ENCODE measurements at places on chromosomes 1 and 21.
A peak's percentile ranks its signal among the peaks of the same experiment; 100 is the strongest.

GRCh38 chr1:81806432-81806770, 5.7 kb downstream of the ADGRL2 start:
- no peak for DNase-seq

DNA sequence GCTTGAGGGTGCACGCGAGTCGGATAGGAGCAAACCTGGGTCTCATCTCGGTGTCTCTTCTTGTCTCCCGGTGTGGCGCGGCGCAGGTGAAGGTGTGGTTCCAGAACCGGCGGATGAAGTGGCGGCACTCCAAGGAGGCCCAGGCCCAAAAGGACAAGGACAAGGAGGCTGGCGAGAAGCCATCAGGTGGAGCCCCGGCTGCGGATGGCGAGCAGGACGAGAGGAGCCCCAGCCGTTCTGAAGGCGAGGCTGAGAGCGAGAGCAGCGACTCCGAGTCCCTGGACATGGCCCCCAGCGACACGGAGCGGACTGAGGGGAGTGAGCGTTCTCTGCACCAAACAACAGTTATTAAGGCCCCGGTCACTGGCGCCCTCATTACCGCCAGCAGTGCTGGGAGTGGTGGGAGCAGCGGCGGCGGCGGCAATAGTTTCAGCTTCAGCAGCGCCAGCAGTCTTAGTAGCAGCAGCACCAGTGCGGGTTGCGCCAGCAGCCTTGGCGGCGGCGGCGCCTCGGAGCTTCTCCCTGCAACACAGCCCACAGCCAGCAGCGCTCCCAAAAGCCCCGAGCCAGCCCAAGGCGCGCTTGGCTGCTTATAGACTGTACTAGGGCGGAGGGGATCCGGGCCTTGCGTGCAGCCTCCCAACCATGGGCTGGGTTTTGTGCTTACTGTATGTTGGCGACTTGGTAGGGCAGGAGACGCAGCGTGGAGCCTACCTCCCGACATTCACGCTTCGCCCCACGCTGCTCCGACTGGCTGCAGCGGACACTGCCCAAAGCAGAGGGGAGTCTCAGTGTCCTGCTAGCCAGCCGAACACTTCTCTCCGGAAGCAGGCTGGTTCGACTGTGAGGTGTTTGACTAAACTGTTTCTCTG, 5.1 kb downstream of the HLX start:
- no peak for DNase-seq

GRCh38 chr1:81920886-81921285, 120.2 kb downstream of the ADGRL2 start:
- DNase-seq = no peak

- DNase-seq = peak; percentile 28
Observed at GRCh38 chr1:208044589-208045462, 133.9 kb upstream of the CD34 start.

GRCh38 chr1:178566187-178566586, 53.3 kb downstream of the TEX35 start:
- DNase-seq = no peak

- no peak for DNase-seq
Observed at GRCh38 chr1:167695147-167695546, 26.6 kb upstream of the MPZL1 start.

- no peak for DNase-seq
Observed at GRCh38 chr1:247105966-247106365, 1.8 kb upstream of the ZNF669 start.

DNA sequence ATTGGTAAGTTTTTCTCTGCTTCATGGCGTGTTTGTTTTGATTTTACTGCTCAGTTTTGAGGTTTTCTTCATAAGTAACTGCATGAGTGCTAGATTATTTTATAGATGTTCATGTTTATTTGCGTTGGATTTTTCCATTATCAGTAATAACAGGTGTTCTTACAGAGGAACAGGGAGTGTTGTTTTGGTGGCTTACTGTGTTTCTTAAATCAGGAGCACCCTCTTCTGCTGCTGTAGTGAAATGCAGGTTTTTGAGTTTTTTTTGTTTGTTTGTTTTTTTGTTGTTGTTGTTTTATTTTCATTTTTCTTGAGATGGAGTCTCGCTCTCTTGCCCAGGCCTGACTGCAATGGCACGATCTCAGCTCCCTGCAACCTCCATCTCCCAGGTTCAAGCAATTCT, 32.6 kb downstream of the CTBS start:
- DNase-seq = no peak

DNA sequence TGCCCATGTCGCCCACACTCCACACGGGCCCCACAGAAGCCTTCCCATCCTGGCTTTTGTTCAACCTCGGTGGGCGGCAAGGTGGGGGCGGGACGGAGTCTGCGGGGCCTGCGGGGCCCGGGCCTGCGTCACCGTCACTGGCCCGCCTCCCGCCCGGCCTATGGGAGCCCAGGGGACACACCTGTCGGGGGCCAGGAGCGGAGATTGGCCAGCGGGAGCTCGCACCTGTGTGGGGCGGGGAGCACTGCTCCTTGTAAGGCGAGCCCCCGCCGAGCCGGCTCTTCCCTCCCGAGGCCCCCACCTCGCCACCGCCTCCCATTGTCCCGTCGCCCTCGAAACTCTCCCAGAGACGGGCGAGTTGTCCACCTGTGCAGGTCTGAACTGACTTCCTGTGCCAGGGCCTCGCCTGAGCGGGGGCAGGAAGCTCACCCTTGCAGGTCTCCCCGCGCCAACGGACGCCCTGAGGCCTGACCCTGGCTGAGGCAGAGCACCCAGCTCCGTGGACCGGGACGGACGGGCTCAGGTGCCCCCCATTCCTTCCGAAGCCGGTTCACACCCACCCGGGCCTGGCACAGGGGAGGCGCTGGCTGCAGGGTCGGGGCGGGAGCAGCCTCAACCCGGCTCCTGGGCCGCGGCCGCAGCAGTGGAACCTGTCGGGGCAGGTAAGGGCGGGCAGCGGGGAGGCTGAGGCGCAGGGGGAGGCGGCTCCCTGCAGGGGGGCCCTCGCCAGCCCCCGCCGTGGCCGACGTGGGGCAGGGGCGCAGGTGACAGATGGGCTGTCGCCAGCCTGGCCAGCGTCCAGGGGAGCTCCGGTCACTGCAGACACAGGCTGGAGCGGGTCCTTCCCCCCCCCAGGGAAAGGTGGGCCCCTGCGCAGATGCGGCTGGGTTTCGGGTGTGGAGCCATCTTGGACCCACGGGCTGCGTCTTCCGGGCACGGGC, 10.8 kb upstream of the TTLL10 start:
- no peak for DNase-seq

GRCh38 chr1:4395676-4396075, 258.7 kb upstream of the AJAP1 start:
- DNase-seq = peak; percentile 71

- no peak for DNase-seq
Observed at GRCh38 chr1:150955280-150955679, 19.4 kb downstream of the CERS2 start.

DNA sequence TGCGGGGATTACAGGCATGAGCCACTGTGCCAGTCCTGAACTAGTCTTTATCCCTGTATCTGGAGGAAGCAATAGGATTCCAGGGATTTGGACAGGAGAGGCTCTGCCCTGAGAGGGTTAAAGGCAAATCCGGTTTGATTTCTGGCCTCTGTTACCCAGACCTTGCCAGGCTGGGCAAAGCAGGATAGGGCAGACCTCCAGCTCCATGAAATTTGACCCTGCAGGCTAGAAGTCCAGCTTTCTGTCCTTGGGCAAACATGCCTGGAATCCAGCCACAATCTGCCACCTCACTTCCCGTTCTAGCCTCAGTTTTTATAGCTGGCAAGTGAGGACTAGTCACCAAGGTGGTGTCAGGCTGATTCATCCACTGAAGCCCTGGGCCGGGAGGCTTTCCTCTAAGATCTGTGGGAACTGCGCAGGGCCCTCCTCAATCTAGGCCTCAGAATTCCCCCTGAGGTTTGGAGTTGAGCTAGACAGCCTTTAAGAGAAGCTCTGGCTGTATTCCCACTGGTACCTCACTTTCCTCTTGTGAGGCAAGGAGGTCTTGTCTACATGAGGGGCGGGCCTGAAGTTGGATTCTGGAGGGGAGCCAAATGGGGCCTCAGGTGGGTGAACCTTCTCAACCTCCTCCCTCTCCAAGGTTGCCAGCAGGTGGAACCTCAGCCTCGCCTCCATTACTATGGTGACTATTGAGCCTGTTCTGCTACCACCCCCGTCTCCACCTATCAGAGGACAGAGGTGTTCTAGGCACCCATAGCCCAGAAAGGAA, 7.0 kb upstream of the P3R3URF start:
- no peak for DNase-seq

DNA sequence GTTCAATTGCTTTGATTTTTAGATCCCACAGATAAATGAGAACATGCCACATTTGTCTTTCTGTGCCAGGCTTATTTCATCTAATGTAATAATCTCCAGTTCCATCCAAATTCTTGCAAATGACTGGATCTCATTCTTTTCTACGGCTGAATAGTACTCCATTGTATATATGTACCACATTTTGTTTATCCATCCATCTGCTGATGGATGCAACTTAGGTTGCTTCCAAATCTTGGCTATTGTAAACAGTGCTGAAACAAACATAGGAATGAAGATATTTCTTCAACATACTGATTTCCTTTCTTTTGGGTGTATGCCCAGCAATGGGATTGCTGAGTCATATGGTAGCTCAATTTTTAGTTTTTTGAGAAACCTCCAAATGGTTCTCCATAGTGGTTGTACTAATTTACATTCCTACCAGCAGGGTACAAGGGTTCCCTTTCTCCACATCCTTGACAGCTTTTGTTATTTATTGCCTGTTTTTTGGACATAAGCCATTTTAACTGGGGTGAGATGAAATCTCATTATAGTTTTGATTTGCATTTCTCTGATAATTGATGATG, 344.4 kb downstream of the KCTD3 start:
- no peak for DNase-seq

GRCh38 chr1:230268371-230269170, 157.6 kb downstream of the PGBD5 start:
- peak; percentile 18 for DNase-seq

DNA sequence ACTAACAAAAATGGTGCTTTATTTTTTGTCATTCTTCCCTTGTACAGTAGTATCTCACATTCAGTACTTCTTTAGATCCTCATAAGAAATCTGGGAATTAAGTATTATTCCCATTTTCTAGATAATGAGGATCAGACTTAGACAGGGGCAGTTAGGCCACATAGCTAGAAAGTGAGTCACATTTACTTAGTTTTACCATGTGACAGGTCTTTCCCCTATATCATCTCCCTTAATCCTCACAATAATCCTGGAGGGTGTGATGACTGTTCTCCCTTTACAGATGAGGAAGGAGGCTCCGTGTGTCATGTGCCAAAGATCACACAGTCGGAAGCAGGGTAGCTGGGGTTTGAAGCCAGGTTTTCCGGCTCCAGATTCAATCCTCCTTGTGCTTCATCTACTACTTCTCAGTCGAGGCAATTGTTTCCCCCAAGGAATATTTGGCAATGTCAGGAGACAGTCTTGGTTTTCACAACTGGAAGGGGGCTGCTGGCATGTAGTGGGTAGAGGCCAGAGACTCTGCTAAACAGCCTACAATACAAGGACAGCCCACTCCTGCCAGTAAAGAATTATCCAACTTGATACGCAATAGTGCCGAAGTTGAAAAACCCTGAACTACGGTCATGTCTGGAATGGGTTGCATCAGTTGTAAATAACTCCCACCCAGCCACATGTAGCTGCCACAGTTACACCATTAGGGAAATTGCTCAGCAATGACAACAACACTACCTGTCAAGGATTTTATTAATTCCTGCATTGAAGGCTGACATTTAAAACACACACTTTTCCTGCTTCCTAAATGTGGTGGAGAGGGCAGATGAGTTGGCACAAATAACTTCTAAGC, 54.5 kb downstream of the C8B start:
- peak; percentile 3 for DNase-seq

DNA sequence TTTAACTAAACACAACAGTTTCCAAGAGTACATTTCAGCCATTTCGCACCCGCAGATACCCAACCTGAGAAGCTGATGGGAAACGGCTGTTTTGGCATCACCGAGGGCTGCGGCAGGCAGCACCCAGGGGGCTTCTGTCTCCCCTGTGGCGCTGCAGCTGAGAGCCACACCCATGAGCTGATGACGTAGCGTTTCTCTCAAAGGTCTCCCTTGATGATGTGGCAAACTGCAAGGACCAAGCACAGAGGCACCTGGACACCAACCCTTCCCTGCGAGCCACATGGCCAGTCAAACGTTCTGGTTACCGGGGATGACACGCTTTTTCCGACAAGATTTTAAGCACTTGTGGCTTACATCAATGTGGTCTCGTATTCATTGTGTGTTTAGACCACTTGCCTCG, 150.8 kb upstream of the ERG start:
- no peak for DNase-seq

DNA sequence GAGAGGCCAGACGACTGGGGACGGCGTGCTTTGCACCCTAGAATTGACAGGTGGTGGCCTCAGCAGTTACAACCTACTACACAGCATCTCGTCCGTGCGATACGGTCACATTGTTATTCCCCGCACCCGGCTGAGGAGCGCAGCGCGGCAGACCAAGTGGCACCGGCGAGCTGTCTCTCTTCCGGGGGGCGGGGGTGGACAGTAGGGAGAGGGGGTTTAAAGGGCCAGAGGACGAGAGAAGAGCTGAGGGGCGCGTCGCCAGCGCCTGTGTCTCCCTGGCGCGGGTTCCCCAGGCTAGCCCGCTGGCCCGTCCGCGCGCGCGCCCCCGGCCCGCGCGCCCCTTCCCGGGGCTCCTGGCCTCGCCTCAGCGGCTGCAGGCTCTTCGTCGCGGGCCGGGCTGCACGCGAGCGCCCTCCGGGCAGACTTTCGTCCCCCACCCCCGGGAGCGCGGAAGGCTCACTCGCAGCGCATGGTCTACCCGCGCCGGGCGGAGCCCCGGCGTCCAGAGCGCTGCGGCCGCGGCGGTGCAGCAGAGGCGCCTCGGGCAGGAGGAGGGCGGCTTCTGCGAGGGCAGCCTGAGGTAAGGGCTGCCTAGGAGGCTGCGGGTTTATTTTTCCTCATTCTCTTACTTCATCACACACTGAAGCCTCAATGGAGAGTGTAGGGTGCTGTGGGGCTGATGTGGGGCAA, at the start of gene PDE4B:
Gene PDE4B, plus strand, starts transcription at position 227 of the 690 bp plus-strand sequence.
- peak; percentile 17 for DNase-seq

DNA sequence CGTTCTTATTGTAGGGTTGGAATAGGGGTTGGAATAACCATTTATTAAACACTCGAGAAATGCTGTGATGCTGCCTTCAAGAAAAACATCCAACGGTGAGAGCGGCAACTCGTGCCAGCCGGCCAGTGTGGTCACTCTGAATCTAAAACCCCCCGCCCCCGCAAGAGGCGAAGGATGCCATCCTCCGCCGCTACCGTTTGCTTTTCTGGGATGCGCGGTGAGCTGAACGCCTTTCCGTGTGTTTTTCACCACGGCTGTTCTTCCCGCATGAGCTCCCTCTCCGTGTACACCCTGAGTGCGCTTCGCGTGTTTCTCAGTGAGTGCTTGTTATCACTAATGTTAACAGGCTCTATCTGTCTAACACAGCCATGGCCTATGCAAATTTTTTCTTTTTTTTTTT, 42.0 kb upstream of the RIPK4 start:
- DNase-seq = no peak

- no peak for DNase-seq
Observed at GRCh38 chr21:29181799-29182470, 51.5 kb downstream of the MAP3K7CL start.
